CD4-positive, alpha-beta T cell treated with Interleukin-17A for 4 hours (primary cell): ENCODE measurements at places on chromosomes 3 and 15.

DNA sequence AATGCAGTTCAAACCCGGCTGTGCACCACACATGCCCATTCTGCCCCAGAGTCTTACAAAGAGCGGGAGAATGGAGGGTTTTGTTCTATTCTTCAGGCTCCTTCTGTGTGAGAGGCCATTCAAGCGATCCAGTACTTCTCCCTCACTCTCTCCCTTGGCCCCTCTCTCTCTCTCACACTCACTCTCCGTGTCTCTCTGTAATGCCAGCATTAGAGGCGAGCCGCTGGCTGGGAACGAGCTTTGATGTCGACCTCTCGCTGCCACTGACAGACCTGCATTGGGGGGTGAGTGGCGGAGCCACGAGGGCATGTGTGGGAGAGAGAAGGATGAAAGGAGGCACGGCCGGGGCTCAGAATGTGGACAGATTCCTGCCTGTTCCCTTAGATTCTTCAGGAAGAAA, 231.7 kb upstream of the ARRDC4 start:
- no peak for DNase-seq

DNA sequence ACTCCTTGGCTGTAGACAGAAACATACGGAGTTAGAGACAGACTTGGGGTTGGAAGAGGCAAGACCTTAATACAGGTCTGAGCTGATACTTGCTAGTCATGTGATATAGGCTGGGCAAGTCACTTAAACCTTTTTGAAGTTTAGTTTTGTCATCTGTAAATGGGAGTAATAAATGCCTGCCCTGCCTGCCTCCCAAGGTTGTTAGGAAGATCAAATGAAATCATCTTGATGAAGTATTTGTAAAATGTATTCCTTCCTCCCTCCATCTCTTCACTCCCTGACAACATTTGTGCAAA, 2.9 kb downstream of the PXK start:
- DNase-seq = no peak

DNA sequence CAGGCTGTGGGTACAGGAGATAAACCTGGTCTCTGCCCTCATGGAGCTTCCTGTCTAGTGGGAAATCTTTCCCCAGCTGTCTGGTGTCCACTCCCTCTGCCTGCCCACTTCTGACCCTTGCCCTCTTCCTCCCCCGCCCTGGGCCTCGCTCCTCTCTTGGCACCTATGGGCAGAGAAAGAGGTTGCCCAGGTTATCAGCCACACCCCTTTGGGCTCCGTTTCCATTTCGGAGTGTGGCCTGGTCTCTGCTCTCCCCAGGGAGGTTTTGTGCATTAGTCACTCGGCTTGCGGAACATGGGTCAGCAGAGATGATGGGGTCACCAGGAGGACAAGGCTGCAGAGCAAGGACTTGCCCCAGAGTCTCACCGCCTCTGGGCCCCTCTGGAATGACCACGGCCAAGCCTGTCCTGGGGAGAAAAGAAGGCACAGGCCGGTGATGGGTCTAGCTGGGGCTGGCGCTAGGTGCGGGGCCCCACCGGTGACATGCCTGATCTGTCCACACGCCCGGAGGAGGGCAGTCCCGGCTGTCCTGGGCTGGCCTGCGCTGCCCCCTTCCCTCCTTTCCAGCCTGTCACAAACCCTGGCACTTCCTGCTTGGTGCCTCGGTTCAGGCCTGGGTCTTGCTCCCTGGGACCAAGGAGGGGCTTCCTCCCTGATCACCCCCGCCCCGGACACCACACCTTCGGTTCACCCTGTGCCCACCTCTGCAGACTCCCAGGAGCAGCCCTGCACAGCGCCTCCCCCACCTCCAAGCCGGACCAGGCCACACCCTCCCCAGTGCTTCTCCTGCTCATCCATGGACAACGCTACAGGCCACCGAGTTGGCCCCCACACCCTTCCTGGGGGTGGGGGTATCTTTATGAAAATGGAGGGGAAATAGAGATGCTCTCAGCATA, 35.6 kb upstream of the MUC4 start:
- no peak for DNase-seq

GRCh38 chr3:170321321-170322034, 36.0 kb upstream of the SKIL start:
- DNase-seq = no peak

GRCh38 chr15:74603789-74604705, 11.6 kb upstream of the CLK3 start:
- no peak for DNase-seq
